Ureter (tissue), 1 donor: ENCODE measurements at places on chromosomes 5 and 9. TPM values are rescaled to one million over a fixed set of nuclear protein-coding genes. Genes with fewer than 3 reads are reported as not detected.
A peak's percentile ranks its signal among the peaks of the same experiment; 100 is the strongest.

The LIFR gene
- total RNA-seq: 65.4 TPM

The TMEM215 gene
- total RNA-seq: not detected

The CCL21 gene
- total RNA-seq: 55.1 TPM

The PCDHGA11 gene
- total RNA-seq: 5.1 TPM

The POU5F2 gene
- total RNA-seq: 4.9 TPM

The ADAMTS2 gene
- total RNA-seq: 13.3 TPM

The CKMT2 gene
- 6.6 TPM for total RNA-seq

The ACSL6 gene
- total RNA-seq: 0.81 TPM

The EGFLAM gene
- 3.7 TPM for total RNA-seq

The SOX30 gene
- total RNA-seq: 0.52 TPM

The SLC4A9 gene
- total RNA-seq: 0.13 TPM

The ECM2 gene
- 16.3 TPM for total RNA-seq

The PLPPR1 gene
- not detected for total RNA-seq

- no peak for DNase-seq
These were observed 125.3 kb downstream of the ST8SIA4 start for GRCh38 chr5:100777680-100778300.

GRCh38 chr9:34554211-34555001 is 31.6 kb upstream of the ENHO start:
- DNase-seq: no peak

DNA sequence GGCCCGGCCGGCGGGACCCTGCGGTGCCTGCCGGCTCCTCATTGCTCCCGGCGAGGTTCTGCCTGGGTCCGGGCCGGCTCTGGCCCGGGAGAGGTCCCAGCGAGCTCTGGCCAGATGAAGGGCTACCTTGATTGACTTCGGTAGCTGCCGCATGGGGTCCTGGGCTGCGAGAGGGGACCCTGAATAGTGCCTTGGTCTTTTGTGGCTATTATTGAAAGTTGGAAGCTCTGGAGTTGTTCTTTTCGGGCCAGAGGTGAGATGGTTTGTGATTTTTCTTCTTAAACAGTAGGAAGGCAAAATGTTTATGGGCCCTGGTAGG is 635 bp downstream of the NAA35 start:
- DNase-seq: no peak

DNA sequence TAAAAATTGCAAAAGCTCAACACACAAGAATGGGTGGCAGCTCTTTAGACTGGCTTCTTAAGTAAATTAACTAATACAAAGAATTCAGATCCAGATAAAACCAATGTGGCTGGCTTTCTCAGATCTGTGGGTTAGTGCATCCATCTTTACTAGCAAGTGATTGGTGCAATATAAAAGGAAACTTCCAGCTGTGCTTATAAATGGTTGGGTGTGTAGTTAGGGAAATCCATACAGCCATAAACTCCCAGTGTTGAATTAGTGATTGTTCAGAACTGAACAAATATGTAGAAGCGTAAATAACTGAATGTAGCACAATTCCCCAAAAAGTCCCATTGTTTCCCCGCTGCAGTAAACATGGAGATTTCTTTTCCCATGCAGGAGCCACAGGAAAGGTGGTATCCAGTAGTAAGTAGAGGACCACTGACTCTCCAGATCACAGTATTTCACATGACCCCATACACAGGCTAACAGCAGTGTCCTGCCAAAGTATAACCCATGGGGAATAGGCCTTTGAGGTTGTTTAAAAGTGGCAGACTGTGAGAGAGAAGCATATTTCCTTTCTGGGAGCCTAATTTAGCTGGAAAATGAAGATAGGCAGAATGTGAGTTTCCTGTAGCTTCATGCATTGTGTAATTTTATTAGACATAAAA is 173.1 kb upstream of the SLC12A2 start:
- no peak for DNase-seq

DNA sequence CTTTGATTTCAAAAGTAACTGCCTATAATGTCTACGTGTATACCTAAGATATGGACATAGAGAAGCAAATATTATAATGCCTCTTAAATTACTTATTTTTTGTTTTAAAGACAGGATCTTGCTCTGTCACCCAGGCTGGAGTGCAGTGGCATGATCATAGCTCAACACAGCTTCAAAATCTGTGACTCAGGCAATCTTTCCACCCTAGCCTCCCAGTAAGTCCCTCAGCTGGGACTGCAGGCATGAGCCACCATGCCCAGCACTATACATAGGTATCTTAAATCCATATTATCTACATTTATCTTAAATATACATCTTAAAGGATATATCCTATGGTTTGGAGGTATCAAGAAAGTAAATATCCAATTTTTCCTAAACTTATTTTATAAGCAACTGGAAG is 261.2 kb downstream of the ARL15 start:
- DNase-seq: no peak

DNA sequence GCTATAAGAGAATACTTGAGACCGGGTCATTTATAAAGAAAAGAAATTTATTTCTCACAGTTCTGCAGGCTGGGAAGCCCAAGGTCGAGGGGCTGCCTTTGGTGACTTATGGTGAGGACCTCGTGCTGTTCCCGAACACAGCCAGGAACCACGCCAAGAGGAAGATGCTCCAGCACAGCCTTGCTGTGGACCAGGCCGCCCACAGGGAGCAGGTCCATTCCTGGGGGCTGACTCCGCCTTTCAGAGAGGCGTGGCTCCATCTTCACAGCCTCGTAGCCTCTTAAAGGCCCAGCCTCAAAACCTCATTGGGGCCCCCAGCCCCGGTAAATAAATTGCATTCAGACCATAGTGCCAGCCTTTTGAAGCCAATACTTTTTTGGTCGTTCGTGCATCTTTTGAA is 93.5 kb upstream of the CACNA1B start:
- no peak for DNase-seq

- DNase-seq: no peak
These were observed 4.1 kb downstream of the NOTCH1 start for GRCh38 chr9:136541709-136542108.

GRCh38 chr9:71801826-71802225 is 33.5 kb upstream of the CEMIP2 start:
- DNase-seq: no peak

DNA sequence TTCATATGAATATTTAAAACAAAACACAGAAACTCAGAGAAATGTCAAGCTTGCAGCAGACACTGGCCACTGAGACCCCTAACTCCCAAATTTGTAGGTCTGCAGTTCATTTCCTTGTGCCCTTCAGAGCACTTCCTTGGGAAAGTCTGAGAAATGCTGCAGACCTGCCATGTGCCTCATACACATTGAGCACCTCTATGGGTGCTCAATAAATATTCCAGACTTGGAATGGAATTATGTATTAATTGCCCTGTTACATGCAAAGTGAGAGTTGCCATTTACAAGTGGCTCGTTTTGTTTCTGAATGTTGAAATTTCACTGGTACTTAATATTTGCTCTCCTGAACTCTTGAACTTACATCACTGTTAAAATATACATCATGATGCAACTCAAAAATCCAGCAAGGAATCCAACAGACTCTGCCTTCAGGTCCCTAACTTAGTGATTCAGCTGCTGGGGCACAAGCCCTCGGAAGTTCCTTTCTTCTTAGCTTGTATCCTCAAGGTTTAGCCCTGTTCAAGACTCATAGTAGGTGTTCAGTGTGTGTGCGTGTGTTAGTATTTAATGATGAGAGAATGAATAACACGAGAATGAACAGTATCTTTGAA is 90.6 kb downstream of the PTCD2 start:
- no peak for DNase-seq

DNA sequence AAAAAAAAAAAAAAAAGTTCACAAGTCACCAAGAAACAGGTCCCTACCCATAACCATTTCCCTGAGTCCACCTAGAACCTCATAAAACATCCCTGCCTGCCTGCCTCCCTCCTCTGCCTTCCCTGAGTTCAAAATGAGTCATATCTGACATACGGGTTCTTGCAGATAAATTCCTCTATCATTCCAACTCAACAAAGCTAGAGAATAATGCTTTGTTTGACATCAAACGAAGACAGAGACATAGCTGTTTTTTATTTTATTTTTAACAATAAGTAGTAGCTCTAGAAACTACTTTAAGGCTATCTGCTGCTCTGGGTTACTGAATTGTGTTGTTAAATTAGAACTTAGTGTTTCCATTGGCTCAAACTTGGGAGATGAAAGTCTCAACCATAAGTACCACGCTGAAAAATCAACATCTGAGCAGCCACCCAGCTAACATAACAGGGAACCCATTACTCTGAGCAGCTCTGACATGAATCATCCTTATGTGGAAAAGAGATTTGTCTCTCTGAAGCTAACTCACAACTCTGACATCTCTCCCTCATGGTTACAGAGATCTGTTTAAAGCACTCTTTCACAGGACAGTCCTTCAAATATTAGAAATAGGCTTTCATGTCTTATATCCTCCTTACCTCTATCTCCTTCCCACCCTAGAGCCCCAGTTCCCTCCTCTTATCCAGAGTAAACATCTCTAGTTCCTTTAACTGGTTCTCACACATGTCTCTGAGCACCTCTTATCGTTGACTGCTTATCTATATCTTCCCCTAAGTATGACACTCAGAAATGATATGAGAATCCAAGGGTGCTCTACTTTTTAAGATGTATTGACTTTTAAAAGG is 12.1 kb downstream of the TMEM245 start:
- no peak for DNase-seq

DNA sequence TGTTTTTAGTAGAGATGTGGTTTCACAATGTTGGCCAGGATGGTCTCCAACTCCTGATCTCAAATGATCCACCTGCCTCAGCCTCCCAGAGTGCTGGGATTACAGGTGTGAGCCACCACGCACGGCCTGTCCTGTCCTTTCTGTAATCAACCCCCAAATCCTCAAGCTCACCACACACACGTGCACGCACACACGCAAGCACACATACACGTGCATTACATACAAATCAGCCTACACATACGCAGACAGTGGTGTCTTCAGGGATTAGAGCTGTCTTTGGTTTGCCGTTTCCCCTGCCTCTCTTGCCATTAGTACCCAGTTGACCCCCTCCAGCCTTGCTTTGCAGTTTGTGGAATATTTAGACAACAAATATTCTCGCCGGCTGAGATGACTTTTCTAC is 6.5 kb downstream of the GLT6D1 start:
- no peak for DNase-seq

GRCh38 chr9:115952430-115953292 is 200.9 kb upstream of the PAPPA start:
- no peak for DNase-seq

DNA sequence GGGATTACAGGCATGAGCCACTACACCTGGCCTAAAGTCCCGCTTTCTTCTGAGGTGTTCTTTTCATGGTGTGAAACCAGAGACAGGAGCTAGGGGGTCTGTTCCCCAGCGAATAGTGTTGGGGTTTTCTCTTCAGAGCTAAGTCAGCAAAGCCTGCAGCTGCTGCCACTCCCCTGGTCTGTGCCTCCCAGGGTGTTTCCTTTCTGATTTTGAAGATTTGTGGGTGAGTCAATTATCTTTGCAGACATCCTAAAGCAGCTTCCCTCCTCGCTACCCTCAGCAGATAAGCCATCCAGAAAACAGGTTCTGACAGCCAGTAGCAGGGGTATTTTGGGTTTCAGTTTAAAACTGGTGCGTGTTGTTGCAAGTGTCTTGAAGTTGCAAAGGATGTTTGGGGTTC is 72.0 kb upstream of the IQGAP2 start:
- DNase-seq: no peak

GRCh38 chr9:82116556-82116955 is 128.0 kb downstream of the SPATA31D1 start:
- no peak for DNase-seq

DNA sequence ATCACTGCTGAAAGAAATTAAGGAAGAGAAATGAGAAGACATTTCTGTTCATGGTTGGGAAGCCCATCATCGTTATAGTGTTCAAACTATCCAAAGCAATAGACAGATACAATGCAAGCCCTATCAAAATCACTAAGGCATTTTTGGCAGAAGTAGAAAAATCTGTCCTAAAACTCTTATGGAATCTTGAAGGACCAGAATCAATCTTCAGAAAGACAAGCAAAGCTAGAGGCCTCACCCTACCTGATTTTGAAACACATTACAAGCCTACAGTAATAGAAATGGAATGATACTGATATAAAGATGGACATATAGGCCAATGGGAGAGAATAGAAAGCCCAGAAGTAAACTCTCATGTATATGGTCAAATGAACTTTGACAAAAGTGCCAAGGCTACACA is 4.9 kb upstream of the IFNA21 start:
- DNase-seq: no peak

GRCh38 chr5:75367401-75367800 is 30.4 kb downstream of the HMGCR start:
- no peak for DNase-seq

DNA sequence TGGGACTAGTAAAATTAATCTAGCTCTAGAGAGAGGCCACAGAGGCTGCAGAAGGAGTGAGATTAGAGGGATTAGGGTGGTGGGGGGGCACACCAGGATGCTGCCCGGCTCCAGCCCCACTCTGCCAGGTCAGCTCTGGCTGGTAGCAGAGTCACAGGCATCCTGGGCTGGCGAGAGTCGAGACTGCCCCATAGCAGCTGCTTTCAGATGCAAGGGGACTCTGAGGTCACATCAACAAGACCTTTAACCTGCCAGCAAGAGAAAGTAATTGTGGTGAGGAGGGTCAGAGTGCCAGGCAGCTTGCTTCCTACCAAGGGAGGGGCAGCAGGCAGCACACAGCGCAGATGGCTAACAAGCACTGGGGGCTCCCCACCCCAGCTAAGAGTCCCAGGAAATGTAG is 7.5 kb downstream of the EPB41L4B start:
- no peak for DNase-seq

GRCh38 chr5:175508896-175509295 is 30.5 kb downstream of the SFXN1 start:
- no peak for DNase-seq

DNA sequence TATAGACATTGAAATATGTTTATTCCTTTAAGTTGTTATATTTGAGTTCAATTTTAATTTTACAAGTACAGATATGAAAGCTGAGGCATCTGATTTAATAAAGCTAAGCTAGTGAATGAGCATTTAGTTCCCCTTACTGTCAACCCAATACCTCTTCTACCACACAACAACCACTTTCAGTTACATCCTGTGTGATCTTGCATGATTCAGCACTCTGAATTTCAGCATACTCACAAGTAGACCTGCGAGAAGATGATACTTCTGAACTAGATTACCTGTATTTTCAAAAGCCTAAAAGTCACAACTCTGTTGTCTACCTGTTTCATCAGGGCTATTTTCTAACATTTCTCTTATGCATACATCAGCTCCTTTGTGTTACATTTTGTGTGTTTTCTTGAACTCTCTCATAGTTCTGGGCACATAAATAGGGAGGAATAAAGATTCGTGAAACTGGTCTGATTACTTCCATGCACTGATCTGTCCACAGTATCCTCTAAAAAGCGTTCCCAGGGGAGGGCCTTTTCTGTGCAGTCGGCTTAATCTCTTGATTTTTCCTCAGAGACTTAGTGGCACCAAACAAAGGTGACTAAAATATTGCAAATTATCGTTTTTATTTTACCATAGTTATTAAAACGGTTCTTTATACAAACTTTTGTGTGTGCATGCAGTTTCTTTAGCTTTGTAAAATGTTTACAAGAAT is 2025.5 kb upstream of the NUDT12 start:
- DNase-seq: no peak

GRCh38 chr9:121564504-121565260 is 65.0 kb upstream of the GGTA1 start:
- DNase-seq: peak; percentile 84
